ENCODE measurements at places on chromosomes 4 and X.
A peak's percentile ranks its signal among the peaks of the same experiment; 100 is the strongest.

- no peak for DNase-seq
These were observed 95.6 kb downstream of the STOX2 start for GRCh38 chr4:184000457-184001396.

DNA sequence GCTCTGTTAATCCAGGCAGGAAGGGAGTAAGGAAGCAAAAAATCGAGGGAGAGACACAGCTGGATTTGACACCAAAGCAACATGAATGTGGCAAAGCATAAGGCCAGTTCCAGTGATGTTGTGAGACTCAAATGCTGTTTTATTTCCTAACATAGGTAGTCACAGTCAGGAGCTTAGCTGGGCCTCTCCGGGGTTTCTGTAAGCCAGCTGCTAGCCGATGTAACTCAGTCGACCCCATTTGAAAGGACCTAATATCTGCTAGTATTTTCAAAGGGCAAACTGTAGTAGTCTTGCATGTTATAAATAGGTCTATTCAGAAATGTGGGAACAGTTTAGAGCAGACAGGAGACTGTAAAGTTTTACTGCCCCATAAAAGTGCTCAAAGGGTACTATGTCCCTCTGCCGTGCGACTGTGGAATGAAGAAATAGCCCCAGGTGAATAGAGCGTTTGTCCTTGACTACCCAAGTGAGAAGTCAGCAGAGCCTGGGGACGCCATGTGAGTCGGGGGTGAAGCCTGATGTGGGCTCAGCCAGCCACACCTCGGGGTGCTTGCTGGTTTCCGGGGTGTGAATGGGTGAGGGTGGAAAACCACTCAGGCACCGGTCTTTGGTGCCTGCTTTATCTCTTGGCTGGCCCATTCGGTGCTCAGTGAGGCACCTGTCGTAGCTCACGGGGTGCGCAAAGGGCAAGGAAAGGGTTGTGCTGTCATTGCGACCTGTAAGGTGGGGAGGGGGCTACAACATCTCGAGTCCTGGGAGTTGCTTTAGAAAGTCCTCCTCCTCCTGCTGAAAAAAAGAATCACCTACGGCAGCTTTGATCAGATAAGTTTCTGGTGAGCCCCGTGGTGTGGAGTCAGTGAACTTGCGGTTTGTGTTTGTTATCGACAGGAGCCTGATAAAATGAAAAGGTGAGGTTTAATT is 745 bp downstream of the TRIM2 start:
- DNase-seq = no peak

DNA sequence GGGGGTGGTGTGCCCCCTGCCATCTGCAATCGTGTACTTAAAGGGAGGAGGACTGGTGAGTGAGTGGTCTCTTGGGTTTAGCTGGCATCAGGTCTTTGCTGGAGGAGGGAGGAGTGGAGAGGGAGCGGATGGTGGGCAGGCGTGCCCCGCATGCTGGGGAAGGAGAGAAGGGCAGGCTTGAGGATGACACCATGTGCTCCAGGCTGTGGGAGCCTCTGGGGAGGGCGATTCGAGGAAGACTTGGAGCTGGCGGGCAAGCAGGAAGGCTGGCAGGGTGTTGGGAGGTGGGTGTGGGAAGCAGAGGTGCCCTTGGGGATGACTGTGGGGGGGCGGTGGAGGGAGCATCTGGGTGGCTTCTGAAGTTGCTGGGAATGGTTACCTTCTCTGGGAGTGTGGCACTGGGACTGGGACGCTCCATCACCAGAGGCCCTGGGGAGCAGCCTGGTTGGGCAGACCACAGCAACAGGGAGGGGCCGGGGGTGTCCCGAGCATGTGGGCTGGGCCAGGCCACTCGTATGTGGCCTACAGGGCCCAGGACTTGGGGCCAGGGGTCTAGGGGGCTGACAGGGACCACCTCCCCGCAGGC is 30.8 kb upstream of the AFAP1 start:
- no peak for DNase-seq

DNA sequence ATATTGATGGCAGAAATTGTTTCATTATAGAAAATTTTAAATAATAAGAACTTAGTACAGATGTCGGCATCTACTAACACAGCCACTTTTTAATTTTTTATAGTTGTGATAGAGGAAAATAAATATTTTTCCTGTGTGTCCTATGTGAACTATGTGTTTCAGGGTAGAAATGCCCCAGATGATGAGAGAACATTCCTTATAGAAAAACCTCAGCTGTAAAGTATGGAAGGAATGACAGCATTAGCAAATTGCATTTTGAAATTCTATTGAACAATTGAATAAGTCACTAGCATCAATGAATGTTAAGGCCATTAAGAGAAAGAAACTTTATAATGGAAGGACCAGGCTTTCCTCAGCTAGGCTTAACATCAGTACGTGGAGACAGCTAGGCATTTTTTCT is 149.2 kb downstream of the CFAP299 start:
- no peak for DNase-seq

- DNase-seq = peak; percentile 69
These were observed 496 bp upstream of the GAB1 start for GRCh38 chr4:143335979-143336780.

- no peak for DNase-seq
These were observed 291.1 kb downstream of the TRIML1 start for GRCh38 chr4:188430384-188430783.

DNA sequence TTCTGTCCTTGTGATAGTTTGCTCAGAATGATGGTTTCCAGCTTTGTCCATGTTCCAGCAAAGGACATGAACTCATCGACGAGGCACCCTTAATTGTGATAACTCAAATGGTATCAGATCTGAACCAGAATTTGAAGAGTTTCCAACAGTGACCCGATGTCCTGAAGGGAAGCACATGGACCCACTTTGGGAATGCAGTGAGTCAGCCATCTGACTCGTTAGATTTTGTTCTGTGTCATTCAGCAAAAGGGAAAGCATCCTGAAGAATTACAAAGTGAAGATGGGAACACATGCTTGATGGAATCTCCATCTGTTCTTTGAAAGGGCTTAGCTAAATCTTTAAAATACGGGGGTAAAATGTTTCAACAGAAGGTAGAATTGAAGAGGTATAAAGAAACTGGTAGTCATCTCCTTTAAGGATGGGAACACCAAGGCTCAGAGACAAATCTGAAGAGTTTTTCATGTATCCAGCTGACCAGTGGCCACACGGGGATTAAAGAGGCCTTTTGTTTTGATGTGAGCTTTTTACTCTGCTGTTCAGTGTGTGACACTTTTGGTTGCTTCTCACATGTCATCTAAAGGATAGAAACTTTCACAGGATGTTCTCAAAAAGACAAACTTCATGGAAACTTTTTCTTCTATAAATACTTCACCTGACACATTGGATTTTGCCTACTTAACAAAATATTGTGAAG is 393.8 kb downstream of the INPP4B start:
- DNase-seq = peak; percentile 38

DNA sequence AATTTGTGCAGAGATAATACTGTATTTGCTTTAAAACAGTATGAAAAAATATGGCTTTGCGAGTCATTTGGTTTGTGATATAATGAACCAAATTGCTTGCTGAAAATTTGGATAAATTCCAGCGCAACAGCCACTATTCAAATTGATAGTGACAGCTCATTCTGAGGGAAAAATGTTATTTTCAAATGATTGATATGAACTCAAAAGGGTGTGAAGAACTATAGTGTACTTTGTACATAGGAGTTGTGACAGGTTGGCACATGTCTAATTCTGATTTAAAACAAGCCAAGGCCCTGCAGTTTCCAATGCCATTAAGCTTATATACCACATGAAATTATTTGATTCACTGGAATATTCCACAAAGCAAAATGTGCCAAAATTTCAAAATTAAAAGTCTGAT is 1628.9 kb upstream of the AGA start:
- DNase-seq = no peak

DNA sequence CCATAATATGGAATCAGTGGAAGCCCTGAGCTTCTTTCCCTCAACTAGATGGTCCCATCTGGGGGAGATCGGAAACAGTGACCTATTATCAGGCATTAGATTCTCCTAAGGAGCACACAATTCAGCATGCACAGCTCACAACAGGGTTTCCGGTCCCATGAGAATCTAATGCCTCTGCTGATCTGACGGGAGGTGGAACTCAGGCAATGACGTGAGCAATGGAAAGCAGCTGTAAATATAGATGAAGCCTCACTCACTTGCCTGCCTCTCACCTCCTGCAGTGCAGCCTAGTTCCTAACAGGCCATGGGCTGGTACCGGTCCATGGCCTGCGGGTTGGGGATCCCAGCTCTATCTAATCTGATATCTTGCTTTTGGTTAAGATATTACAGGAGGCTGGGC is 88.9 kb downstream of the COX7B2 start:
- DNase-seq = no peak

- peak; percentile 56 for DNase-seq
These were observed 460.3 kb downstream of the MID1IP1 start for GRCh38 chrX:39261446-39262147.

- no peak for DNase-seq
These were observed 1000.4 kb downstream of the STPG2 start for GRCh38 chr4:97142893-97143292.

GRCh38 chr4:79047316-79047715 is 108.1 kb upstream of the PAQR3 start:
- no peak for DNase-seq

DNA sequence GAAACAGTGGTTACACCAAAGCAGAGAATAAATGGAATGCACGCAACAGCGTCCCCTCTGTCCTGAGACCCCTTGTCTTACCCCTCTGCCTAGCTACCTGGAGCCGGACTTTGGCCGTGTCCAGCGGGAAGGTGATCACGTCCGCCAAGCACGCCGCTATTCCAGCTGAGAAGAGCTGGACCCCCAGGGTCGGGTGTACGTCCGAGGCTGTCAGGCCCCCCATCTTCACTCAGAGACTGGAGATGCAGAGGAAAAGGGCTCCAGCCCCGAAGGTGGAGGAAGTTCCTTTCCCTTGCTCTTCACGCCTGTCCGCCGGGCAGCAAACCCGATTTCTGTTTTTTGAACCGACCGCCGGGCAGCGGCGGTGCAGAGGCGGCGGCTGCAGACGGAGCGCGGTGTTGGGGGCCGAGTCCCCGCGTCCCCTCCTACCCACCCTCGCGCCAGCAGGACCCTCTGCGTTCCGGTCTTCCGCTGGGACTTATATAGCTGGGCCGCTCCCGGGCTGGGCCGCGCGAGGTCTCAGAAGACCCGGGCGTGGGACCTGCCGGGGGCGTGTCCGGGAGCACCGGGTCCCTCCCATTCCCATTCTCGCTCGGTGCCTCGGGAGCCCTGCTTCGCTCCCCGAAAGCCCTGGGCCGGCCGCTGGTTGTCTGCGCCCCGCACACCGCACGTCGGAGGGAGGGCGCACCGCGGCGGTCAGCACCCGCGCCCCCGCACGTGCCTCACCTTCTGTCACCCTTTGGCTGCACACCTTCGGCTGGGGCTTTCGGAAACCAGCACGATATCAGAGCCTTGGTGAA is at the start of gene UCP1:
TSS of gene UCP1 (minus strand) at position 455 of the 800 bp plus-strand sequence. CDS start at position 223, 232 bp downstream.
- DNase-seq = no peak

- DNase-seq = no peak
These were observed 66.5 kb downstream of the UCHL1 start for GRCh38 chr4:41323179-41323578.

GRCh38 chrX:137025930-137026329 is 7.9 kb downstream of the GPR101 start:
- DNase-seq = no peak

DNA sequence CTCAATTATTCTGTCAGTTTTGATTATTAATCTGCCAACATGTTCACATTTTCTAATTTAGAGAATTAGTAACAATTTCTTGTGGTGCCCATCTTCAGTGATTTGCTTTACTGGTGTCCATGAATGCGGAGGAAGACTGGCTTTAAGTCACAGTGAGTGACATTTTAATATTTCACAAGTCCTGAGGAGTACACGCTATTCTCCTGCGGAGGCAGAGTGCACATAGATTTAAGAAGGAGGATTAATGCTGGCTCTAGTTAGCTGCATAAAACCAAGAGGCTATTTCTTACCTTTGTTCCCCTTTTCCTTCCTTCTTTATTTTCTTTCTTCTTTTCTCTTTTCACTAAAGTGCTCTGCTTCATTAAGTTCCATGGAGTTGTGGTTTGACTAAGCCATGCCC is 495.2 kb upstream of the IGFBP7 start:
- no peak for DNase-seq

DNA sequence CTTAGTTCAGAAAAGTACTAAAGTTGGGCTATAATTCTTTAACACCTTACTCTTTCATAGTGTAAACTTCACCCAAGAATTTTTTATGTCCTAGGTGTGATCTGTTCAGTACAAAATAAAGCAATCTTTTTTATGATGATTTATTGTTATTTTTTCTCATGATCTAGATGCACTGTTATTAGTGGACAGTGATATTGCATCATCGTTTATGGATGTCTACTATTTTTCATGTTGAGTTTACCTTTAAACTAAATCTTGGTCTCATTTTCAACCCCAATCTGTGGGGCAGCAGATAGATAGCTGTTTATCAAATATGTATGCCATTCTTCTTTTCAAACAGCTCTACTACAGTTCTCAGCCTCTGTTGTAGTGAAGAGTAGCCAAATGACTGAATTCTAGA is 215.4 kb downstream of the UGT8 start:
- DNase-seq = no peak

DNA sequence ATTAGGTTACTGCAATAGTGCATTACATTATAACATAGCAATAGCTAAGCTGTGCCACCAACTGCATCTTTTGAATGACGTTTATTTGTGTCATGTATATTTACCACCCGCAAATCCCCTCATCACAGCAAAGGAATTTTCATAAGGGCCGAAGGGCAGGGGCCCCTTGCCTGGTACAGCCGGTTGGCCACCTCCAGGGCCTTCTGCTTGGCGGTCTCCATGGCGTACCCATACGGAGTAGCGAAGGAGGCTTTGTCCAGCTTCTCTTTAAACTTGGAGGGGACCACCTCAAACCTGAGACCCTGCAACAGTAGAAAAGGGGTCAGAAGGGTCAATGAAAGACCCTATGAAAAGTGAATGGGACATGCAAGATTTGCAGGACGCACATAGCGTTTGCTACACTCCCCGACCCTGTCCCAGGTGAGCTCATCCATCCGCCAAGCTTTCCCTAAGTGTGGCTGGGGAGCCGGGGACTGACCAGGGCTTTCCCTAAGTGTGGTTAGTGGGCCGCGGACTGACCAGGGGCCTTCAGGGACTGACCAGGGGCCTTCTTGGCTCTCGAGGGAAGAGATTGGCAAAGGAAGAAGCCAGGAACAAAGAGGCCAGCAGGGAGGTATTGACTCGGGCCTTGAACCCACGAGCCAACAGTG is 10.6 kb downstream of the ASMTL start:
- DNase-seq = no peak

DNA sequence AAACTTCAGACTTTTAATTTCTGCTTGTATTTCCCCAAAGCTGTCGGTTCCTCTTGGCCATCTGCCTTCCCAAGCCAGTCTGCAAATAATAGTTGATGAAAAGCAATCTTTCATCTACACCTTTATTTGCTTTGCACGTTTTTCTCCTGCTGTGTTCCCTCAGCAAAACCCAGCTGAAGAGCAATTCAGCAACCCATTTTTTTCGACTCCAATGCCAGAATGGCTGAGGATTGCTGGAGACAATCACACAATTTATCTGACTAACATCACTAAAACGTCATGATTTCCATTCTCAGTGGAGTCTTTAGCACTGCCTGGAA is 94.3 kb downstream of the GPRIN3 start:
- DNase-seq = no peak

DNA sequence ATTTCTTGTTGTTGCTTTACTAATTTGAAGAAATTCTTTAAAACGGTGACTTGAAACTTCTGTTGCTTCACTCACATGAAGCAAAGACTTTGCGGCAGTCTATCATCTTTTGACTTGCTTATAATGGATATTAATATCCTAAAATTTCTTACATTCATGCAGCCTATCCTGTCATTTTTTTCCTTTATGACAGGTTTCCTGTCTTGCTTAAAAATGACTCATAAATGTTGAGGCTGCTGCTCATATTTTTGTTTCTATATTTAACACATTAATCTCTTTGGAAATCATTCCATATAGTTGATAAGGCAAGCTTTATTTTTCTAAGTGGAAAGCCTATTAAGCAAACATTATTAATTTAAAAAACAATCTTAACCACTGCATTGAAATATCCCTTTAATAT is 176.6 kb upstream of the GALNTL6 start:
- peak; percentile 15 for DNase-seq
